ENCODE measurements at places on chromosomes 5 and 9. TPM values are rescaled to one million over a fixed set of nuclear protein-coding genes. Genes with fewer than 3 reads are reported as not detected.

DNA sequence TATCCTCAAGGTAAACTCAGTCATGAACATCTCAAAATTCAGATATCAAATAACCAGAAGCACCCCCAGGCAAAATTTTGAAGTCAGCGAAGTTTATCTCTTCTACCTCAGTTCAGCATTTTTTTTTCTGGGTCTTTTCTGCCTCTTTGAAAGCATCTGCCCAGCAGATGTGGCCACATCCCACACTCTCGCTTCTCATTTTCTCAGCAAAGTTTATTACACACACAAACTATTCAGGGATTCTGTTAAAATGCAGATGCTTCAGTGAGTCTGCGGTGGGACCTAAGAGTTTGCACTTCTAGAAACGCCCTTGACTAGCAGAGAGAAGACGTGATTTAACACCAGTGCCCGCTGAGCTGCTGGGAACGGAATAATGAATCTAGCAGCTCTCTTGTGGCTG, 19.3 kb downstream of the RASEF start:
- H3K27ac ChIP-seq, result no peak overlapping the region
- H3K27me3 ChIP-seq, result peaks cover 32% of the 10 kb centered on the region
- DNase-seq, result no peak
- H3K36me3 ChIP-seq, result peaks cover 2% of the 10 kb centered on the region

GRCh38 chr9:120438836-120439546, 141.0 kb downstream of the CDK5RAP2 start:
- no peaks in the 10 kb centered on the region for H3K27me3 ChIP-seq
- no peak overlapping the region for H3K27ac ChIP-seq
- H3K4me3 ChIP-seq, result no peak overlapping the region
- no peaks in the 10 kb centered on the region for H3K4me1 ChIP-seq
- peaks cover 20% of the 10 kb centered on the region for H3K36me3 ChIP-seq
- DNase-seq, result no peak

GRCh38 chr5:133203317-133204305, 151.8 kb downstream of the HSPA4 start:
- H3K4me3 ChIP-seq, result no peak overlapping the region
- H3K27ac ChIP-seq, result no peak overlapping the region
- H3K36me3 ChIP-seq, result no peaks in the 10 kb centered on the region
- H3K4me1 ChIP-seq, result no peaks in the 10 kb centered on the region
- DNase-seq, result no peak
- peaks cover 8% of the 10 kb centered on the region for H3K27me3 ChIP-seq

DNA sequence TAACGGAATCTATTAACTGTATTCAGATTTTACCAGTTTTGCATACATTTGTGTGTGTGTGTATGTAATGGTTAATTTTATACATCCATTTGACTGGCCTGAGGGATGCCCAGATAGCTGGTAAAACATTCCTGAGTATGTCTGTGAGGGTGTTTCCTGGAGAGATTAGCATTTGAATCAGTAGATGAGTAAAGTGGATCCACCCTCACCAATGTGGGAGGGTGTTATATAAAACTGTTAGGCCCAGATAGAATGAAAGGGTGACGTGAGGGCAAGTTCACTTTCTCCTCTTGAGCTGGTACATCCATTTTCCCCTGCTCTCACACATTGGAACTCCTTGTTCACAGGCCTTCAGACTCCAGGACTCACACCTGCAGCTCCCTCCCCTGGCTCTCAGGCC, 88.7 kb downstream of the EMB start:
- no peak overlapping the region for H3K4me3 ChIP-seq
- H3K27me3 ChIP-seq, result no peaks in the 10 kb centered on the region
- DNase-seq, result no peak
- no peak overlapping the region for H3K27ac ChIP-seq
- no peaks in the 10 kb centered on the region for H3K4me1 ChIP-seq

- peaks cover 7% of the 10 kb centered on the region for H3K4me1 ChIP-seq
- H3K27ac ChIP-seq, result no peak overlapping the region
- H3K36me3 ChIP-seq, result no peaks in the 10 kb centered on the region
- no peaks in the 10 kb centered on the region for H3K27me3 ChIP-seq
Observed at GRCh38 chr5:35312267-35312666, 82.0 kb upstream of the PRLR start.

DNA sequence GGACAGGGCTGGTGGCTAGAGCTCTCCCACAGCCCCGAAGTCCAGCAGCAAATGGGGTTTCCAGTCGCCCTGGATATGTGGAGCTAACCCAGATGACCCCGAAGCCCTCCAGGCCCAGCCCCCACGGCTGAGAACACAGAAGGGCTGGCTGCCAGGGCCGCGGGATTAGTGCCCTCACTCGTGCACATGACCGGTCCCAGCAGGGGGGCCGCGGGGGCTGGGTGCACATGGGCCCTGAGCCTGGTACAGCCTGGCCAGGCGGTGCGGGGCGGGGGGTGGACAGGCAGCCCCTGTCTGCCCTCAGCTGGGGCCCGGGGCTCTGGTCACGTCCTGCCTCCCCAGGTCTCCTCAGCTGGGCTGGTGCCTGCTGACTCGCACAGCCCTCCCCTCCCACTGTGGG, 5.9 kb downstream of the SSNA1 start:
- H3K36me3 ChIP-seq, result no peaks in the 10 kb centered on the region
- peaks cover 4% of the 10 kb centered on the region for H3K4me1 ChIP-seq
- H3K27me3 ChIP-seq, result no peaks in the 10 kb centered on the region
- H3K27ac ChIP-seq, result no peak overlapping the region
- DNase-seq, result no peak

DNA sequence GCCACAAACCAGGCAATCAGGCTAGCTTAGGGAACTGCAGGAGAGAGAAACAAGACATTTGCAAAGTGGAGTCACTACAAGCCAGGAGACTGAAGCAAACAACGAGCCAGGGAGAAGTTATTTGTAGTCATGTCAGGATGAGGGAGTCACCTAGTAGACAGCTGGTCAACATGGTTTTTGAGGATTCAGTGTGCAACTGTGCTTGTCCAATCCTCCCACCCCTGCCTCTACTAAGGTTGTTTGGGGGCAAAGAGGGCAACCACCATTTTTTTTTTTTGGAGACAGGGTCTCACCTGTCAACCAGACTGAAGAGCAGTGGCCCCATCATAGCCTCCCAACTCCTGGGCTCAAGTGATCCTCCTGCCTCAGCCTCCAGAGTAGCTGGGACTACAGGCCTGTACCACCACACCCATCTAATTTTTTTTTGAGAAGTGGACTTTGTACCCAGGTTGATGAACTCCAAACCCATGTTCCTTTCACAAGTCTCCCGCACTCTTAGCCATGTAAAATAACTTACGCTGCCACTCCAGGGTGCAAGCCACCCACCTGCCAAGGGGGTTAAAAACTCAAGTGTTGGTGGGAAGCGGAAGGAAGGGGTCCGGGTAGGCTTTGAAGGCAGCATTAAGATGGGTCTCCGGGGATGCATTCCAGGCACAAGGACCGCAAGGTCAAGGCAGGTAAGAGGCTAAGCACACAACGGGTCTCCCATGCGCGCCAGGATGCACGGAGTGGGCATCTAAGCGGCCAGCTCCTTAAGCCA, 995 bp downstream of the RPL35 start:
- H3K36me3 ChIP-seq, result peaks cover 21% of the 10 kb centered on the region
- H3K27ac ChIP-seq, result peak overlapping the region; percentile 94
- peaks cover 37% of the 10 kb centered on the region for H3K4me1 ChIP-seq

DNA sequence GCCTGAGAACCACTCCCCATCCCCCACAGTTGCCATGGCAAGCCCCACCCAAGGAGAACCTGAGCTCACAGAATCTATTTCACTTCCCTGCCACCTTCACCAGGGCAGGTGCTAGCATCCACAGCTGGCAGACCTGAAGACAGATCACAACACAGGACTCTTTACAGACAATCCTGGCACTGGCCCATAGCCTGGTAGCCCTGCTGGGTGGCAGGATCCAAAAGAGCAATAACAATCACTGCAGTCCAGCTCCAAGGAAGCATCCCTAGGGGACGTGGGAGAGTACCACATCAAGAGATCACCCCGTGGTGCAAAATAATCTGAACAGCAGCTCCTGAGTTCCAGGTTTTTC, 463.2 kb upstream of the PIK3R1 start:
- H3K27me3 ChIP-seq, result no peaks in the 10 kb centered on the region
- H3K36me3 ChIP-seq, result peaks cover 42% of the 10 kb centered on the region
- H3K27ac ChIP-seq, result no peak overlapping the region
- no peak overlapping the region for H3K4me3 ChIP-seq
- peaks cover 15% of the 10 kb centered on the region for H3K4me1 ChIP-seq

DNA sequence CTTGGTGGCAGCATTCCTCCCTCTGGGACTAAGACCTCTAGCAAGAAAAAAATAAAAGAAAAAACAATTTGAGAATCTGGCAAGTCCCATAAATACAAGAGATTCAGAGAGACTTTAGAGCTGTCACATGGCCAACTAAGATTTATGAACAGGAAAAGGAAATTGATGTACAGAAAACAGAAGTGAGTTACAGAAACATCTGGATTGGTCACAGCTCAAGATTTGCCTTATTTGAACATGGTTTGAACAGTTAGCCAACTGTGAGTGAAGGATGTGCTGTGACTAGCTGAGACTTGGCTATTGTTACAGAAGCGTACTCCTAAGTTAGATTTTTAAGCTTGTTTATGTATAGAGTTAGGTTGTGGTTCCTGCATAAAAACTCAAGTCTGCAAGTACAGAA, 340.2 kb downstream of the SLCO4C1 start:
- no peaks in the 10 kb centered on the region for H3K4me1 ChIP-seq
- DNase-seq, result no peak
- H3K27me3 ChIP-seq, result peaks cover 7% of the 10 kb centered on the region
- no peaks in the 10 kb centered on the region for H3K36me3 ChIP-seq
- no peak overlapping the region for H3K27ac ChIP-seq
- H3K4me3 ChIP-seq, result no peak overlapping the region

- peak overlapping the region; percentile 98 for H3K4me3 ChIP-seq
- peaks cover 66% of the 10 kb centered on the region for H3K4me1 ChIP-seq
- H3K27ac ChIP-seq, result no peak overlapping the region
- peaks cover 3% of the 10 kb centered on the region for H3K36me3 ChIP-seq
- H3K27me3 ChIP-seq, result peaks cover 4% of the 10 kb centered on the region
- no peak for DNase-seq
Observed at GRCh38 chr5:172768573-172769341, 2.2 kb downstream of the DUSP1 start.

DNA sequence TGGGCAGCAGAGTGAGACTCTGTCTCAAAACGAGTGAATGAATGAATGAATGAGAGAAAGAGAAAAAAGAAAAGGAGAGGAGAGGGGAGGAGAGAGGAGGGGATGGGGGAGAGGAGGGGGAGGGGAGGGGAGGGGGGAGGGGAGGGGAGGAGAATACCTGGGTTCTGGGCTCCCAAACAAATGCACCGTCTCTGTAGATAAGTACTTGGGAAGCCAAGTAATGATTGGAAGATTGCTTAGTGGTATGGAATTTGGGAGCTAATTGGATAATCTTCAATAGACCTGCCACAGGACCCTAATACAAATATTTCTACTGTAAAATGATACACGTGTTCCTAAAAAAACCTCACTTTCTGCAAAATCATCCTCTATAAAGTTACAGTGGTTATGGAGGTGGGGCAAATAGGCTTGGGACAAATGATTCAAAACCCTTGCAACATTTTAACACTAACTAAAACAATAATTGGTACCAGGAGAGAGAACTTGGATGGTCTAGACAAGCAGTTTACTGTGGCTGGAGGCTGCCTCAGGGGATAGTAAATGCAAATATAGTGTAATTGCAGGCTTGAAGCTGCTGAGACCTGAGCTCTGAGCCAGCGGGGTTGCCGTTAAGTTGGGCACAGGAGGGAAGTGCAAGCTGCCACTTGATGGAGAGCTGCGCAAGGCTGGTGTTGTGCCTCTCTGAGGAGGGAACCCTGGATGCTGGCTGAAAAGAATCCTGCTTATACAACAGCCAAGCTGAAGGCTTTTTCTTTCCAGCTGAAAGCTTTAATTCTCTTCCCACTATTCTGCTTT, 3.5 kb downstream of the HEMGN start:
- peaks cover 99% of the 10 kb centered on the region for H3K27me3 ChIP-seq
- no peak for DNase-seq
- no peaks in the 10 kb centered on the region for H3K4me1 ChIP-seq
- no peak overlapping the region for H3K27ac ChIP-seq
- H3K36me3 ChIP-seq, result no peaks in the 10 kb centered on the region
- no peak overlapping the region for H3K4me3 ChIP-seq

Gene SHC3
- total RNA-seq, result 17.7 TPM

Gene CORO2A
- total RNA-seq, result 9.5 TPM

Gene DAB2IP
- total RNA-seq, result 48.3 TPM

Gene ACER2
- total RNA-seq, result 5.6 TPM

Gene FOXD4
- total RNA-seq, result 0.77 TPM

Gene TAF11L12
- total RNA-seq, result not detected

Gene SEC24A
- total RNA-seq, result 21.6 TPM

All from neural crest cell (in vitro differentiated cells).